ENCODE measurements at places on chromosomes 3 and 15.

- DNase-seq, result no peak
These were observed 26.1 kb downstream of the ATRIP start for GRCh38 chr3:48472673-48472922.

GRCh38 chr3:138451595-138452162 is 17.3 kb downstream of the ESYT3 start:
- no peak for DNase-seq

- peak; percentile 25 for DNase-seq
These were observed 2.3 kb upstream of the SHC4 start for GRCh38 chr15:48965972-48966371.

GRCh38 chr3:13767030-13767429 is 112.8 kb downstream of the WNT7A start:
- DNase-seq, result no peak

DNA sequence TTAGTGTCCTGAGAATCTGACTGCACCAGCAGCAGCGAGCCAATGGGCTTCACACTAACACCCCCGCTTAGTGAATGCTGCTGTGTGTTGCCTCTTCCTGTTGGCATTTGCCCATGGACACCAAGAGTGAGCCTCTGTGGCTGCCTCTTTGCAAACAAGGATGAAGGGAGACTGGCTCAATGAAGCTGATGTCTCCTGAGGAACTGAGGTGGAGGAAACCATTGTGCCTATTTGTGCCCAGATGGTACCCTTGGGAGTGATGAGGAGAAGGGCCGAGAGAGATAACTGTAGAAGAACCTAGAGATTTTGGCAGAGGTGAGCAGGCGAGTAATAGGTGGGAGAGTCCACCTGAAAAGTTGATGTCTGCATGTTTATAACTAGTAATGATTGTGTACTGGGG is 51.2 kb downstream of the IL20RB start:
- DNase-seq, result no peak

DNA sequence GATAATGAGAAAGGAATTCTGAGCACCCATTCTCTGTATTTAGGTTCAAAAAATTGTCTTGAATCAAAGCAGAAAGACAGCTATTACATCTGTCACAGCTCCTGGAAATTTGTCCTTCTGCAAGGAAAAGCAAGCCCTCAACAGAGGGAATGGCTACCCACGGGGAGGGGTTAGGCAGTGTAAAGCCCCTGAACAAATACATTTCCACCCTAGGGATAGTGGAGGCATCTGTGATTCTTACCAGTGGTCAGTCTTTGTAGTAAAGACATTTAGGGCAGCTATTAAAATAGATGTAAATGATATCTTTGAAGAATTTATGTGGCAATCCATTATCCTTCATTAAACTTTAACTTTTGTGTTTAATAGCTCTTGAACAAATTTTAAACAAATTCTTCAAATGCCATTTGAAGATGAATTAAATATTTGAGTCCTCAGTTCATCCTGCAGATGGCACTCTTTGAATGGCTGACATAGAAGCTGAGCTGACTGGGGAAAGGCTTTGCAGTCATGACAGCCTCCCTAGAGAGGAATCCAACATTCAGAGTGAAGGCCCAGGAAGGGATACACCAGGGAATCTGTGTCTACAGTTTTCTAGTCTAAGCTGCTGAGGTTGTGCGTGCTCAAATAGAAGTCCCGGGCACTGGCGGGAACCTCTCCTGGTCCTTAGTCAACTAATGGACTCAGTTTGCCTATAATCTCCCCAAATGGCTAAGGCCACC is 359.7 kb upstream of the ROPN1 start:
- DNase-seq, result peak; percentile 53

GRCh38 chr3:172680684-172681083 is 30.2 kb downstream of the NCEH1 start:
- peak; percentile 51 for DNase-seq

- no peak for DNase-seq
These were observed 22.9 kb upstream of the CCNL1 start for GRCh38 chr3:157182879-157183278.
